Lung (tissue), 17 donors: ENCODE measurements at places on chromosomes 4 and X. TPM values are rescaled to one million over a fixed set of nuclear protein-coding genes. Genes with fewer than 3 reads are reported as not detected.

DNA sequence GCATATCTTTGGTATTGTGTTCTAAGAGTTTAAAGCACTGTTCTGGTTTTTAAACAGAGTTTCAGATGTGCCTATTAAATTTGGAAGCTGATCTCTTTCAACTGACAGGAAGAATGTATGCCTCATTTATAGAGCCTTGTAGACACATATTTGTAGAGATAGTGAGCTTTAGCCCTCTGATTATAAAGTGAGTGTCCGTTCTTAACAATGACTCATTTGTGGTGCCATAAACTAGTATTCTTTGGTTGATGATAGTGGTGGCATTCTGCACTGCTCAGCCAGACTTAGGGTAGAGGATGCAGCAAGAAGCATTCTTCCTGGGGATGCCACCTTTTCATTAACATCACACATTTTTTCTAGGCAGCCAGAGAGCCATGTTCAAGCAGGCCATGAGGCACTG, 121.7 kb downstream of the TLL1 start:
- H3K27me3 ChIP-seq = no peaks in the 10 kb centered on the region
- no peak for DNase-seq
- H3K4me1 ChIP-seq = no peaks in the 10 kb centered on the region

DNA sequence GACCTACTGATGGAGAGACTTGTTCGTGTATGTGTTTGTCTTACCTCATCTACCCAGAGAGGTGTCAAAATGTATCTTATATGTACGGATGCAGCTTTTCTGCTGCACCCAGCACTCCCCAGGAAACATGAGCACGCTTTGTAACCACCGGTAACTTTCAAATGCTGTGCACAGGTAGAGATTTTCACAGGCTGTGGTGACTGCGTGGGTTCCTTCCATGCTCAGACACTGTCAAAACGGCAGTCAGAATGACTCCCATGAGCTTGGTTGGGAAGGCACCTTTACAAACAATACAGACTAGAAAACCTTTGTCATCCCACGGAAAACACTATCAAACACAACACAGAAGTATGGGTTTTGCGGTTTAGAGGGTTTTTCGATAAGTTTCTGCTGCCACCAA, 28.2 kb downstream of the F11 start:
- DNase-seq = no peak
- peaks cover 2% of the 10 kb centered on the region for H3K4me1 ChIP-seq
- H3K36me3 ChIP-seq = no peaks in the 10 kb centered on the region
- no peak overlapping the region for H3K4me3 ChIP-seq

- DNase-seq = no peak
- H3K27ac ChIP-seq = no peak overlapping the region
- H3K36me3 ChIP-seq = no peaks in the 10 kb centered on the region
- no peaks in the 10 kb centered on the region for H3K4me1 ChIP-seq
Measured at GRCh38 chr4:163920426-163920825, 425.9 kb downstream of the TMA16 start.

GRCh38 chr4:136841526-136841925, 690.8 kb downstream of the PCDH18 start:
- no peaks in the 10 kb centered on the region for H3K36me3 ChIP-seq
- no peaks in the 10 kb centered on the region for H3K4me1 ChIP-seq
- no peak overlapping the region for H3K4me3 ChIP-seq
- no peak overlapping the region for H3K27ac ChIP-seq
- DNase-seq = no peak

GRCh38 chr4:114384629-114385028, 214.0 kb upstream of the UGT8 start:
- H3K27me3 ChIP-seq = no peaks in the 10 kb centered on the region
- DNase-seq = no peak
- no peaks in the 10 kb centered on the region for H3K36me3 ChIP-seq
- no peak overlapping the region for H3K27ac ChIP-seq

DNA sequence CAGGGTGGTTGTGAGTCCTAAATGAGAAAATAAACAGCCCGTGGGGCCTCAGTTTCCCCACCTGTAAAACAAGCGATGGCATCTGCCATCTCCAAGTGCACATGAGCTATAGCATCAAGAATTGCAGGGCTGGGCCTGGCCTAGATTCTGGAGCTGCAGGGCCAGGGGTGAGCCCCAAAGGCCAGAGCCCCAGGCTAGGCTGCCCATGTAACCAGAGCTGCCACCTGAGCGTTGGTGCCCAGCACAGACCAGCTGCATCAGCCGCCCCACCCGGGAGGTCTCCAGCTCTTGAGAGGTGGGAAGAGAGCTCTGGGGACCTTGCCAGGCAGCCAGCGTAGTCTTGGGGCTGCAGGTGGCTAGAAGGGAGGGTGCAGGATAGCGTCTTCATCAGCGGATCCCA, 27.0 kb upstream of the GPR78 start:
- H3K27ac ChIP-seq = no peak overlapping the region
- H3K4me1 ChIP-seq = no peaks in the 10 kb centered on the region
- no peaks in the 10 kb centered on the region for H3K36me3 ChIP-seq
- no peak for DNase-seq
- H3K4me3 ChIP-seq = no peak overlapping the region

DNA sequence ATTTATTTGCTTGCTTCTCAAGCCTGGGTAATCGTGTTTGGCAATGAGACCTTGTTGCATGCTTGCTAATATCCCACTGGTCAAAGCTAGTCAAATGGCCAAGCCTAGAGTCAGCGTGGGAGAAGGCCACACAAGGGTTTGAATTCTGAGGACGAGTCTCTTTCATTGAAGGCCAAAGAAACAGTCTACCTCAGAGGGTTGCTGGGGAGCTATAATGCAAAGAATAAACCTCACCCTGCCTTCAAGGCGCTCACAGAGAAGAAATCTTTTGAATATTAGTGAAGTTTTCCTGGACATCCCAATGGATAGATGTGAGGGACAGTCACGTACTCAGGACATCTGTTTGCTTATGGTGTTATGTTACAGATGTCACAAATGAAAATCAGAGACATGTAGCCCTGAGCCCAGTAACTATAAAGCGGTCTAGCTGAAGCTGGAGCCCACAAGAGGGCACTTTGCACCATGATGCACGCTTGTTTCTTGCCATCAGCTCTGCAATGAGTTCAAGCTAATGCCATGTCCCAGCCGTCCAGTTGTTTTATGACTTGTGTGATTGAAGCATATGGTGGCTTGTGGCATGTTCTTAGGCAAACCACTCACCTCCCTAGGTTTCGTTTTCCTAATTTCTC, 1.1 kb upstream of the TLR3 start:
- no peak overlapping the region for H3K27ac ChIP-seq
- no peak overlapping the region for H3K4me3 ChIP-seq
- H3K36me3 ChIP-seq = no peaks in the 10 kb centered on the region
- peak; percentile 77 for DNase-seq

GRCh38 chrX:155009994-155010472, 12.5 kb downstream of the F8 start:
- H3K27me3 ChIP-seq = no peaks in the 10 kb centered on the region
- no peak overlapping the region for H3K4me3 ChIP-seq
- H3K4me1 ChIP-seq = peaks cover 9% of the 10 kb centered on the region
- peak; percentile 60 for DNase-seq
- no peaks in the 10 kb centered on the region for H3K36me3 ChIP-seq

DNA sequence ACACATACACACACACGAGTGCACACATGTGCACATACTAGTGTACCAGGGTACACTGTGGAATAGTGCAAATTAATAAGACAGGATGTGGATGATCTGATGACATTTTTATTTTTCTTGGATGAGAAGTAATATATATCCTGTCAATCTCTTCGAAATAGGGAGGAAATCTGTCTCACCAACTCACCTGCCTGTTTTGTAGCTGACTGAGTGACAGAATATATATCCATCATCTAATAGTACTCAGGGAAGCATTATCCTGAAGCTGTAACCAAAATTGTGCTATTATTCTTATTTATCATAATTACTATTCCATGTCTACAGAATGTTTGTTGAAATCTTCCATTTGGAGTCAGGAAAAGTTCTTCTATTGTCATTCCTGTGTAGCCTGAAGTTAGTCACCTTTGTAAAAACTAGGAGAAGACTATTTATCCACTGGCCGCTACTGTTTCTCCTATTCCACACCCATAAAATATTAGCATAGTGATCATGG, 888.0 kb downstream of the TRAM1L1 start:
- no peak overlapping the region for H3K27ac ChIP-seq
- H3K4me1 ChIP-seq = no peaks in the 10 kb centered on the region
- H3K36me3 ChIP-seq = no peaks in the 10 kb centered on the region
- no peak overlapping the region for H3K4me3 ChIP-seq
- no peaks in the 10 kb centered on the region for H3K27me3 ChIP-seq

DNA sequence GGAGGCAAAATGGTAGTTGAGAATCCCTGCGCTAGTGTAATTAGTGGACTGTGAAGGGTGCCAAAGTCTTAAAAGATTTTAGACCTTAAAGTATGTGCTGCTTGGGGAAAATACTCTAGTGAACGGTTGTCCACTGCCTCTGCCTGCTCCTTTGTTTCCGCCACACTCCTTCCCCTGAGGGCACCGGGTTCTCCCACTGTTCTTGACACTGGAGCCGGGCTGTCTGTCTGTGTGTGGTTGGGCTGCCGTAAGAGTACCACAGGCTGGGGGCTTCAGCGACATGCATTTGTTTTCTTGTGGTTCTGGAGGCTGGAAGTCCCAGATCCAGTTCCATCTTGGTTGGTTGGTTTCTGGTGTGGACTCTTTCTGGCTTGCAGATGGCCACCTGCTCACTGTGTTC, 76.2 kb downstream of the CLDN34 start:
- peaks cover 38% of the 10 kb centered on the region for H3K4me1 ChIP-seq
- no peaks in the 10 kb centered on the region for H3K36me3 ChIP-seq
- peak overlapping the region; percentile 28 for H3K27ac ChIP-seq
- DNase-seq = no peak

- no peaks in the 10 kb centered on the region for H3K27me3 ChIP-seq
- no peaks in the 10 kb centered on the region for H3K4me1 ChIP-seq
- H3K27ac ChIP-seq = no peak overlapping the region
- DNase-seq = no peak
Measured at GRCh38 chr4:168077726-168078239, 14.6 kb upstream of the ANXA10 start.

DNA sequence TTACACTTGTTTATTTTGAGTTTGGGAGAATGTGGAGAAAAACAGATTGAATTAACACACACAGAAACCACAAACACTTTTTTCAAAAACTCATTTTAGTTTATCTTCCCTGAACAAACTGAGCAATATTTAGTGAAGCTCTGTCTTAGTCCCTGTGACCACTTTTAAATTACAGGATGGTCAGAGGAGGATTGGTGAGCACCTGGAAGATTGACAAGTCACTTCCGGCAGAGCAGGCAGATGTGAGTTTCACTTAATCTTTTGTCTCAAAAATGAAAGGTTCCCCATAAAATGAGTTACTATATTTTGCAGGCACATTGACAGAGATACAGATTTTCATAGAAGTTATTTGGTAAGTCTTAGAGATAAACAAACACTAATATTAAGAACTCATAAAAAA, 970.1 kb downstream of the ADGRL3 start:
- H3K27ac ChIP-seq = no peak overlapping the region
- H3K4me3 ChIP-seq = no peak overlapping the region
- H3K27me3 ChIP-seq = no peaks in the 10 kb centered on the region
- no peak for DNase-seq

DNA sequence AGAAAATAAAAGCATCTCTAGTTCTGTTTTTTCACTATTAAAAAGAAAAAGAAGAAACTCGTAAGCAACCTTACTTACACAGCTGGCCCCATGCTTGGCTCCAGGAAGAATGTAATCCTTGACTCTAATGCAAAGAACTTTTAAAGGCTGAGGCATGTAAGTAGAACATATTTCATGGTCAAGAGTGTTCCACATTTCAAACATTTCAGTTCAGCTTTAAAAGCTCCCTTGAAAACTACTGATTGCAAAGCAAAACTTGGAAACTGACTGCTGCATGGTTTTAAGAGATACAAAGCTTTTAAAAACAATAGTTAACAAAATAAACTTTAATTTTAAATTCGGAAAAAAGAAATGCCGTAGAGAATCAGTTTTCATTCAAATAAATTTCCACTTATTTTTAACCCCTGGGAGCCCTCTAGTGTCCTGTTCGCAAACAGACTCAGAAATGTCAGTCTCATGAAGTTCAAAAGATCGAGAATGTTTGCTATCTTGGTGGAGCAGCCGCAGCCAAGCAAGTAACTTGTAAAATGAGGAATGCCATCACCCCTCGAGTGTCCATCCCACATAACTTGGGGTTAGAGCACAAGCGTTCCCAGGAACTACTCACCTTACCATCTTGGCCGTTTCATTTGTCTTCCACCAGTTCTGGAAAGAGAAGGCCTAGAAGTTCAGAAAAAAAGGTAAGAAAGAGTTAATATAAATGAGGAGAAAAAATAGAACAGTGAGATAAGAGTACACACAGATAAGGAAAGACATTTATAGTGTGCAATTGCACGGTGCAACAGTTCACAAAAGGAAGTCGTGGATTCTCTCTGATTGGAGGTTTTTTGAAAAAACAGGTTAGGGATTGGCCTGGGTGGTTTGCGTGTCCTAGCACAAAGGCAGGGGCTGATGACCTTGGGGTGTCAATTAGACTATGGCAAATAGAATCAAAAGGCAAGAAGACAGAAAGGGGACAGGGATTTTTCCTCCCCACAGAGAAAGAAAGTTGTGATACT, at the start of gene GASK1B:
TSS of gene GASK1B (minus strand) at position 765 of the 998 bp plus-strand sequence. CDS start 1,650 bp downstream, outside the sequence.
- no peak within 1 kb of the TSS for H3K4me3 ChIP-seq
- peak within 1 kb of the TSS; percentile 56 for H3K27ac ChIP-seq
- DNase-seq = peak; percentile 78
- no peaks in the 10 kb centered on the region for H3K27me3 ChIP-seq
- H3K36me3 ChIP-seq = no peaks in the 10 kb centered on the region

- no peaks in the 10 kb centered on the region for H3K4me1 ChIP-seq
- H3K27ac ChIP-seq = no peak overlapping the region
- H3K27me3 ChIP-seq = no peaks in the 10 kb centered on the region
- DNase-seq = no peak
- no peak overlapping the region for H3K4me3 ChIP-seq
Measured at GRCh38 chr4:54714631-54715030, 56.9 kb downstream of the KIT start.

- no peak overlapping the region for H3K27ac ChIP-seq
- H3K4me3 ChIP-seq = no peak overlapping the region
- H3K27me3 ChIP-seq = no peaks in the 10 kb centered on the region
- peak; percentile 74 for DNase-seq
Measured at GRCh38 chr4:76430519-76431388, 4.3 kb upstream of the SHROOM3 start.

GRCh38 chr4:68447201-68447600, at the start of gene TMPRSS11E:
Gene TMPRSS11E (plus strand): TSS chr4:68447463. CDS start chr4:68447513, 50 bp downstream.
- no peaks in the 10 kb centered on the region for H3K27me3 ChIP-seq
- H3K27ac ChIP-seq = no peak within 1 kb of the TSS
- peak; percentile 6 for DNase-seq
- no peaks in the 10 kb centered on the region for H3K4me1 ChIP-seq

The KIAA1210 gene
- not detected for polyA plus RNA-seq

The OPRPN gene
- polyA plus RNA-seq = not detected

The PF4V1 gene
- 0.38 TPM for polyA plus RNA-seq

The MUC7 gene
- not detected for polyA plus RNA-seq

The CENPVL3 gene
- polyA plus RNA-seq = not detected

The TADA2B gene
- polyA plus RNA-seq = 10.7 TPM

The GBA3 gene
- 0.31 TPM for polyA plus RNA-seq

The VBP1 gene
- polyA plus RNA-seq = 32.4 TPM

The KLF8 gene
- 7.0 TPM for polyA plus RNA-seq

The CD40LG gene
- 0.54 TPM for polyA plus RNA-seq

The PHOX2B gene
- polyA plus RNA-seq = not detected

The PCYT1B gene
- polyA plus RNA-seq = 1.1 TPM

The BST1 gene
- polyA plus RNA-seq = 4.1 TPM

The NUDT10 gene
- polyA plus RNA-seq = 0.32 TPM

The RENBP gene
- 90.8 TPM for polyA plus RNA-seq
